GM23338 (cell line): ENCODE measurements at places on chromosomes 16 and 17. TPM values are rescaled to one million over a fixed set of nuclear protein-coding genes. Genes with fewer than 3 reads are reported as not detected.

DNA sequence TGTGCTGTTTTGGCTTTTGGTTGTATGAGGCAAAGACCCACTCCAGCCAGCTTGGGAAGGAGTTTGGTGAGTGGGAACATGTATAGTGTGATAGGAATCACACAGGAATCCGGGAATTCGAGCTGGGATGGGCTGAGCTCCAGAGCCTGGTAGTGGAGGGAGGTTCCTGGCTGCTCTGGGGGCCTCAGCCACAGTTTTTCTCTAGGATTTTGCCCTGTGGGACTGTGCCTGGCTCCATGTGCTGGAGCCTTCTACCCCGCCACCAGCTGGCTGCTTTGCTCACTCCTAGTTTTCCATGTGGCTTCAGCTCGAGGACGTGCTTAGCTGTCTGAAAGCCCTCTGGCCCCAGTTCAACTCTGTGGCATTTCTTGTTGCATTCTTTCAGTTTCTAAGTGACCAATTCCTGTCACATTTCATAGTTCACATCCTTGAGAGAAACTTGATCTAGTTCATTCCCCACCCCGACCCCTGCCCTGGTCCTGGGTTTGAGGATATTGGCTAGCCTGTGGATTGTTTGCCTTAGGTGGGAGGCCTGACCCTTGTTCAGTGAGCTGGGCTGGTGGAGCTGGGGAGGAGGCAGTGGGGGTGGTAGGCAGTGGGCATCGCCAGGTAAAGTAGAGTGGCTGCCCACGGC lies 5.0 kb downstream of the SEC14L1 start:
- peak; percentile 65 for DNase-seq

- DNase-seq = no peak
Measured at GRCh38 chr16:78695391-78695790, 595.9 kb downstream of the WWOX start.

- no peak for DNase-seq
Measured at GRCh38 chr16:49664221-49665215, 191.4 kb downstream of the ZNF423 start.

GRCh38 chr17:39787041-39787440 lies 49.3 kb downstream of the GRB7 start:
- DNase-seq = no peak

- no peak for DNase-seq
Measured at GRCh38 chr17:35878361-35878760, 1.8 kb downstream of the CCL5 start.

DNA sequence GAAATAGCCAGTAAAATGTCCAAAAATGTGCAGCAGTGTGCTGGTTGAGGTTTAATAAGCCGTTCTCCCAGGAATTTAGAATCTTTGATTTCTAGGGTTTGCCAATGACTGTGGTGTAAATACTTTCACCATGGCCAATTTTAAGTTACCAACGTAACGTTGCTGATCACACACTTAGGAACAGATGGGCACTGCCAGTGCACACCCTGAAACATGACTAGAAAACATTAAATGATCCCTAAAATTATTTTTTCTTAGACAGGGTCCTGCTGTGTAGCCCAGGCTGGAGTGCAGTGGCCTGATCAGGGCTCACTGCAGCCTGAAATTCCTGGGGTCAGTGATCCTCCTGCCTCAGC lies 3.2 kb downstream of the CA5A start:
- DNase-seq = no peak

GRCh38 chr16:71493213-71493612 lies 4.1 kb upstream of the ZNF19 start:
- DNase-seq = no peak

DNA sequence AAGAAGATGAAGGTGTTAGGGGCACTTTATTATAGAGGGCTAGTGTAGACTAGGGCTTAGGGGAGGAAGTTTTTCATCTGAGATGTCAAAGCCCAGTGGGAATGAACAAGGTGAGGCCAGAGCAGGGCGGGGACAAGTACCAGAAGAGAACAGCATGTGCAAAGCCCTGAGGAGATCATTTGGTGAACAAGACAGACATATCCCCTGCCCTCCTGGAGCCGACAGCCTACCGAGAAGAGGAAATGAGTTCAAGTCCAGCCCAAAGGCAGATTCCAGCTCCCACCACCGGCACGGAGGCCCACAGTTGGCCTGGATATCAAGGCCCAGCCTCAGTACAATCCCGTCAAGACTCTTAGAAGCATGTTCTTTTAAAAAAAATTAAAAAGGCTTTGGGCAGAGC lies 61.1 kb downstream of the C16orf78 start:
- DNase-seq = no peak

- peak; percentile 39 for DNase-seq
Measured at GRCh38 chr16:72989579-72990551, 58.1 kb downstream of the ZFHX3 start.

DNA sequence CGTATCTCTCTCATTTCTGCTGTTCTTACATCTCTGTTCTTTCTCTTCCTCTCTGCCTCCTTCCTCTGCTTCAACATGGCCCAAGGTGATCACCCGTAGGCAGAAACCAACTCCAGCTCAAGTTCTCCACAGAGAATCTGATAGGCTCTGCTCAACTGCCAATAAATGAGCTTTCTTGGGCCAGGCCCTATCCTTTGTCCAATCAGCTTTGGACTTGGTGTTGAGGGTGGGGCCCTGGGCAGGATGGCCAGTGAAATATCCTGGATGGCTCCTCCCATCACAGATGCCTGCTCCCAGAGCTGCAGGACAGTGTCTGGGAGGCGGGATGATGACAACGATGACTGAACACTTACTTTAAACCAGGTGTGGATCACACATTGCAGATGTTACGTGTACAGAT lies 17.4 kb upstream of the BRD7 start:
- DNase-seq = no peak

- no peak for DNase-seq
Measured at GRCh38 chr16:68889508-68890150, 46.3 kb downstream of the TANGO6 start.

DNA sequence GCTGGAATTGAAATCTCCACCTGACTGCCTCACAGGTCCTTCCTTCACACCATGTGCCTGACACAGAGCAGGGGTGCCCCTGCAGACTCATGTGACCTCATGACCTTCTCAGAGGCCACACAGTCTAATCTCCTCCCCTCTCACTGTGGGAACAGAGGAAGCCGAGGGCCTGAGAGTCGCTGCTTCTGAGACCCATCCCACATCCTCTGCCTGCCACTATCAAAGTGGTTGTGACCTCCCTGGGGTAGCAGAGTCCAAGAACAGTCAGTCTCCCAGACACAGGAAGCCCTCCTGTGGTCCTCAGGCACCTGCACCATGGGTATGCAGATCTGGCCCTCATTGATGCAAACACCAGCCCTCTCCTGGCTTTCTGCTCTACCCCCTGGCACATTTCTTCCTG lies 78.5 kb downstream of the RAB11FIP4 start:
- peak; percentile 59 for DNase-seq

- DNase-seq = no peak
Measured at GRCh38 chr17:37648555-37648954, 5.3 kb upstream of the DDX52 start.

- DNase-seq = no peak
Measured at GRCh38 chr17:6668727-6669425, 17.3 kb downstream of the C17orf100 start.

GRCh38 chr16:52912565-52913173 lies 140.0 kb downstream of the CHD9NB start:
- DNase-seq = peak; percentile 84

DNA sequence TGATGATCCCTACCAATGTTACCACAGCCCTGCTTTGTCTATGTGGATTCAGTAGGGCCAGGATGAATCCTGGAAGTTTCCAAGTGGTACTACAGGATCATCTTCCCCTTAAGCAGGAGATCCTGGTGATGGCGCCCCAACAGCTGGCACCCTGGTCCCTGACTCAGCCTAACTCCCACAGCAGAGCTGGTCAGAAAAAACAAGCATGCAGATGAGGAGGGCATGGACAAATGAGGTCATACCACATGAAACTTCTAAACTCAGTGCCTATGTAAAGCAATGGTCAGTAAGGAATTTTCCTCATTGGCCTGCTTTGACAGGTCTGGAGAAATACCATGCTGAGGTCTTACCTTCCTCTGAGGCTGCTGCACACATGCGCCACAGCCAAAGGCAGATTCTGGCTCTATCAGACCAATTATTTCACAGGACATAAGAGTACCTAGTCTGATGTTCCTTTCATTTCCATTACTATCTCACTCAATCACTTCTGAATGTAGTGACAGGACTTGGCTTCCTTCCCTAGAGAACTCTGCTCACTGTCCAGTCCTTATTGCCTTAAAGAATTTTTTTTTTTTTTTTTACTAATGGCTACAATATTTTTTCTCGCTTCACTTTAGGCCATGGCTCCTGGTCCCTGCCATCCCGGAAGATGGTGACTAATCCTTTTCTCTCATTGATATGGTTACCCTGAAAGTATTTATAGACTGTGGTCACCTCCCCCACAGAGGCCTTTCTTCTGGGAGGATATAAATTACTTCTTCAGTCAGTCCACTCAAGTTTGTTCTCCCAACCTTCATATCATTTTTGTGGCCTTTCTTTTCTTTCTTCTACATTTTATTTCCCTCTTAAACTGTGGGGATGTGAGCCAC lies 525.2 kb upstream of the PSMD7 start:
- DNase-seq = no peak

- DNase-seq = no peak
Measured at GRCh38 chr17:11205659-11206058, 35.4 kb upstream of the SHISA6 start.

DNA sequence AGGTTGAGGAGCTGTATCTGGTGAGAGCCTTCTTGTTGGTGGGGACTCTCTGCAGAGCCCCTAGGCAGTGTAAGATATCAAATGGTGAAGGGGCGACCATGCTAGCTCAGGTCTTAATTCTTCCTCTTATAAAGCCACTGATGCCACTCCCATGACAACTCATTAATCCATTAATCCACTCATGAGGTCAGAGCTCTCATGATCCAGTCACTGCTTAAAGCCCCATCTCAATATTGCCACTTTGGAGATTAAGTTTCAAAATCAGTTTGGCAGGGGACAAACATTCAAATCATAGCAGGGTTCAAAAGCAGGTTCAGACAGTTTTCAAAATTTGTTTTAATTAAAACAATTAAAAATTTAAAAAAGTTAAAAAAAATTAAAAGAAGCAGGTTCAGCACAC lies 13.1 kb upstream of the SPECC1 start:
- DNase-seq = no peak

The CES2 gene
- polyA plus RNA-seq = 4.3 and 5.0 TPM in 2 replicates

The SDR42E2 gene
- 0.15 and 0.26 TPM in 2 replicates for polyA plus RNA-seq

The ABCC6 gene
- polyA plus RNA-seq = 1.4 and 2.8 TPM in 2 replicates
